HL-60 (cell line): ENCODE measurements at places on chromosomes 12 and 14.

- no peak for DNase-seq
These were observed 207.9 kb upstream of the BCL2L14 start for GRCh38 chr12:11862798-11863197.

DNA sequence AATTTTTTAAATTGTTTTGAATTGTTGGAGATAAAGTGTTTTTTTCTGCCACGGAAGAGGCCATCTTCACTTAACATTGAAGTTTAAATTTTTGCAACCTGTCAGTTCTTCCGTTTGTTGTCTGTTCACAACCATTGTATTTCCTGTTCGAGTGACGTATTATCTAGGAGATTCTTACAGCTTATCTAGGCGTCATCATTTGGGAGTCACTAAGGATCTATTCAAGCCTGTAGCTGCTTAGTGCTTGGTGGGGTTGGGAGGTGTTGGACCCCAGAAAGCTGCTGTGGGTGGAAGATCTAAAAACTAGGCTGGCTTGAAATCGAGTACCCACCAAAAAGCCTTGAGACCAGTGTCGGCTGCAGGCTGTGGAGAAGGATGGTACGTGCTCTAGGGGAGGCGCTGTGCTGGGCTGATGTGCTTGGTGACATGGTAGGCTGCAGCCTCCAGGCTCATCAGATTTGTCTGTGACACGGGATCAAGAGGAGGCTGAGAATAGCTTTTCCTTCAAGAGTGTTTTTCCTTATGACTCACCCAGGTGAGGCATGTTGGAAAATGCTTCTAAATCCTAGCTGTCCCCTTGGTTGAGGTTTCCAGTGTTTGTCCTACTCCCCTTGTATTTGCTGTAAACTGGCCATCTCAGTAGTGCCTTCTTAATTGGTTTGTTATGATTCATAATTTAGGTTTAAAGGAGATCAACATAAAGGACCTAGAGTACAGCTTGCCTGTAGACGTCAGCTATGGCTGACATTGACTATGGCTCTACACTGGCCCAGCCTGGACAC, 57.8 kb downstream of the ATG14 start:
- no peak for DNase-seq

DNA sequence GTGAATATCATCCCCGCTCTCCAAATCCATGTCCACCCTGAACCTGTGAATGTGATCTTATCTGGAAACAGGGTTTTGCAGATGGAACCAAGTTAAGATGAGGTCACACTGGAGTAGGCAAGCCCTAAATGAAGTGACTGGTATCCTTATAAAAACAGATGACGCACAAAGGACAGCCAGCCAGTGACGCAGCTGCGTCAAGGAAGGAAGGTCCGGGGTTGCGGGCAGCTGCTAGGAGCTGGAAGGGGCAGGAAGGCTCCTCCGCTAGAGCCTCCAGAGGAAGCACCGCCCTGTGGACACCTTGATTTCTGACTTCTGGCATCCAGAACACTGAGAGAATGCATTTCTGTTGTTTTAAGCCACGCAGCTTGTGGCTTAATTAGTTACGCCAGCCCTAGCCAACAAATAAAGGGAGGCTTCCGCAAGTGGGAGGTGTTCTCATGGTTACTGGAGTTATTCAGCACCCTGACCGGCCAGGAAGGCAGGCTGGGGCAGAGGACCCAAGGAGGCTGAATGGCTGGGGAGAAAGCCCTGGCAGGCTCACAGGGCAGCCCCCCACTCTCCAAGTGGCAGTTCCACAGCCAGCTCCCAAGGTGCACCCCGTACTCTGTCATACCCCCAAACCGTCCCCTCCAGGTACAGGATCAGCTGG, 127.6 kb upstream of the NCOR2 start:
- DNase-seq: no peak

- no peak for DNase-seq
These were observed 432.9 kb downstream of the VRK1 start for GRCh38 chr14:97230051-97230450.
